Stimulated activated CD4-positive, alpha-beta T cell treated with anti-CD3 and anti-CD28 coated beads, Interleukin-2, amount 100 ng/mL, for 24 hours (primary cell): ENCODE measurements at places on chromosomes 5 and 9.

DNA sequence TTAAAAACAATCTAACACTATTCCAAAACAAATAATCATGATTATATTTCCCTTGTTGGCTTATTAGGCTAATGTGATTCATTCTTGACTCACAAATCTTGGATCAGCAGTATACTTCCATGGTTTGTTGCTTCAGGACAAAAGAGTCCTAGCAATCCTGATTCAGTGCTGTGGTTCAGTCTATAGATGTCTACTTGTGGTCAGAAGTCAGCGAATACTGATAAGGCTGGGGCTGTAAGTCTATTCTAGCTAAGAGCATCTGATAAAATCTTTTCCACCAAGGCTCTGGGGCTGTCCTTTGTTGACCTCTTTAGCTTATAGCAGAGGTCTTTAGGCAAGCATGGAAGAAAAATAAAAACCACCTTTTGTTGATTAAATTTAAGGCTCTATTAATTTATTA is 4.4 kb upstream of the SMIM3 start:
- no peak for DNase-seq

DNA sequence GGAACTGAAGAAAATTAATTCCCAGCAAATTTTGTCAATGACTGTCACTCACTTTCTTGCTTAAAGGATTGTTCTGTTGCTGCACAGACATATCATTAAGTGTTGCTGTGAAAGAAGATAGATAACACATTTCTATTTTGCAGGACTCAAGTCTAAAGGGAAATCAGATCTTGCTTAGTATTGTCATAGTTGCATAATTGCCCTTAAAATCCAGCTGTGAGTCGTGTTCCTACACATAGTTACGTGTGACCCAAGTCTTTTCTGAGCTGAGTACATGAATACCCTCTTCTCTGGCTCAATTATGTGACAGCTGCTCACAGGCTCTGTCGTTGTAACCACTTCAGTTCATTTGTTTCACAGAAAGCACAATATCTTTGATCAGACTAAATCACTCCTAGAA is 390.8 kb downstream of the DTWD2 start:
- no peak for DNase-seq

- no peak for DNase-seq
Measured at GRCh38 chr5:85709728-85710127, 908.0 kb upstream of the COX7C start.

- no peak for DNase-seq
Measured at GRCh38 chr5:6535594-6535993, 86.9 kb downstream of the UBE2QL1 start.

DNA sequence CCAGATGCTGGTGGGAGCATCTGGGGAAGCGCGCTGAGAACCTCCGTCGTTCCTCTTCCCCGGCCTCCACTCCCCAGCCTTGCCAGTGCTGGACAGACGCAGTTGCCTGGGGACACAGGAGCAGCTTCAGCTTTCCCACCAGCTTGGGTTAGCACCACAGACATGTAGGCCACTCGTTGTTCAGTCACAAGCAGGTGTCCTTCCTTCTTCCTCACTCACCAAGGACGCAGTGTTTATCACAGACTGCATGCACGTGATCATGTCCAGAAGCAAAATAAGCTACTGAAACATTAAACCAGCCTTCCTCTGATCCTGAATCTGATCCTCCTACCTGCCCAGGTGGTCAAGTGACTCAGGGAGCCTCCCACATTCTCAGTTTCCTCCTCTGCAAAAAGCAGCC is 232.9 kb downstream of the SYK start:
- peak; percentile 13 for DNase-seq

DNA sequence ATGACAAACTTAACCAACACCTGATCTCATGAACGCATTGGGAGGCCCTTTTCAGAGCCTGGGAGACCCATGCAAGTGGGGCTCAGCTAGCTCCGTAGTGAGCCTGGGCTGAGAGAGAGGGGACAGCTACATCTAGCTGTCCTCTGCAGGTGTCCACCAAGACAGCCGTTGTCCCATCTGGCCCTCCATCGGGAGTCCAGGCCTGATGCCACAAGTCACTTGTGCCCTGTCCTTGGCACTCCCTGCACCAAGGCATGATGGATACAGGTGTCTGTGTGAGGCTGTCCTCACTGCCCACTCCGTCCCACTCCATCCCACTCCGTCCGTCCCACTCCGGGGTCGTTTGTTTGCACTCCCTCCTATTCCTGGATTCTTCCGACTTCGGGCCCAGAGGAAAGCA is 2.5 kb upstream of the EDF1 start:
- DNase-seq: no peak

GRCh38 chr9:24545285-24545684 is 412 bp downstream of the IZUMO3 start:
- DNase-seq: no peak

DNA sequence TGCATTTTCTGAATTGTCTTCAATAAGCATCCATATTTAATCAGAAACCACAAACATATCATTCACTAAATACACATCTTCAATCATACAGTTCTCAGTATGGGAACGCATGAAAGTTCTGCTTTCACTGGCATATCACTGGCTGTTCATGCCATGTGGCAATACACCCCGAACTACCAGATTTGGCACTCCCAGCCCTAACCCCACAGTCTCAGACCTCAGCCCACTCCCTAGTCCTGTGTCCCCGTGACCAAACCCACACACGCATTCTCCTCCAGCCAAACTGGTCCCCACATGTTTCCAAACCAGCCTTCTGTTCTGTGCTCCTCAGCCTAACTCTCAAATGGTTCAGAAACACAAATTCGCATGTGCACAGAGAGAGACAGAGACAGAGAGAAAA is 20.6 kb downstream of the KCNMB1 start:
- DNase-seq: no peak

GRCh38 chr5:40404613-40405012 is 275.1 kb upstream of the PTGER4 start:
- no peak for DNase-seq

GRCh38 chr5:167128581-167128980 is 1162.9 kb upstream of the WWC1 start:
- DNase-seq: no peak

DNA sequence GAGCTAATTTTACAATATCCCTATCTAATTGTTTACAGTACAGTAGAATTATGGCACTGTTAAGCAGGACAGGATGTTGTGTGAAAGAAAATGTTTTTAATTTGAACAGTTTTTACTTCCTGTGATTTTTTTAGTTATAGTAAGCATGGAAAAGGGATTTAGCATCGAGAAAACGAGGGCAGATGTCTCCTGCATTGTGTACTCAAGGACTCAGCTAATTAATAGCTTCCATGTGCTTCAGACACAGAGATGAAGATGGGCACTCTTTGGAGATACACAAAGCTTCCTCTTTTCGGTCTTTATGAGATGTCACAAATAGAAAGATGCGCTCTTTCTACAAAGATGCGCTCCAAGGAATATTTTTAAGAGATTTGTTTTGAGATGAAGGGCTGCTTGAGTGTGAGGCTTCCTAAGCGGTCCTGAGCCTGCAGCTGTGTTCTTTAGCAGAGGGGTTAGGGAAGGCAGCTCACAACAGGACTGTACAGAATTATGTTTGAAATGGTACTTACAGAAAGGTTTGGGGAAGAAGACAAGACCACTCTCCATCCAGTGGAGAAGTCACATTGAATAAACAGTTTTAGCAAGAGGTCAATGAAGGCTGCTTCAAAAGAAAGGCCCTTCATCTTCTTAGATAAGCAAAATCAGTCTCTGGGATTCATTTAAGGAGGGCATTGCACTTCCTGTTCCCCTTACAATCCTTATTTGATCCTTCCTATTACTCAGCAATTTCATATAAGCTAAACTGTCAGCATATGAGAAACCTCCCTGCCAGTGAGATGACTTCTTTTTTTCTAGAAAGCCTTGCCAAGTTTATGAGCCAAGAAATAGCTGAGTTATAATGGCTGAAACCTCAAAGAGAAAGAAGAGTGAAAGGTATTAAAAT is 311.5 kb downstream of the EFNA5 start:
- no peak for DNase-seq

DNA sequence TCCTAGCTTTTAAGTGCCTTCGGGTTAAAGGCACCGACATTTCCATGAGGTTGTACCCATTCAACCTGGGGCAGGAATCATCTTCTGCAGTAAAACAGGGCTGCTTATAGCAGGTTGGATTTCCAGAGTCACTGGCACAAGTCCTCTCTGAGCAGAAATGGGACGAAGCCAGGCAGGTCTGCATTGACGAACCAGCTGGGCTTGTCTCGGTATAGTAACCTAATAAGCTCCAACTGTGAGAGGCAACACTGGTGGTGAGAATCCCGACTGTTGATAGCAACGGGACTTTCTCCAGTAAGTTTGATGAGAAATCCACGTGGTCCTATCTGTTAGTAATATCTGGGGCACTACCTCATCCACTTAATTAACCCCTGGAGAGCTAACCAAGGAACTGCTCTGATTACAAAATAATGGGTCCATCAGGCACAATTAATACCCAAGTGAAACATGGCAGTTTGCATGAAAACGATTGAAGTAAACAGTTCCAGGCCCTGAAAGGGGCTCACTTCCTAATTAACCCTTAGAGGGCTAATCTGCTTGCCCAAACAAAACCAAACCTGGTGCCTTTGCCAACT is 491.0 kb upstream of the C9orf72 start:
- DNase-seq: no peak
